Activated T-cell treated with anti-CD3 and anti-CD28 coated beads, Interleukin-2, amount 50 U/mL, for 4 hours (primary cell): ENCODE measurements at places on chromosomes 2 and 18.

- DNase-seq: no peak
Measured at GRCh38 chr18:77870199-77870598, 620.6 kb downstream of the GALR1 start.

- DNase-seq: peak; percentile 6
Measured at GRCh38 chr18:51278045-51278649, 80.7 kb upstream of the MEX3C start.

DNA sequence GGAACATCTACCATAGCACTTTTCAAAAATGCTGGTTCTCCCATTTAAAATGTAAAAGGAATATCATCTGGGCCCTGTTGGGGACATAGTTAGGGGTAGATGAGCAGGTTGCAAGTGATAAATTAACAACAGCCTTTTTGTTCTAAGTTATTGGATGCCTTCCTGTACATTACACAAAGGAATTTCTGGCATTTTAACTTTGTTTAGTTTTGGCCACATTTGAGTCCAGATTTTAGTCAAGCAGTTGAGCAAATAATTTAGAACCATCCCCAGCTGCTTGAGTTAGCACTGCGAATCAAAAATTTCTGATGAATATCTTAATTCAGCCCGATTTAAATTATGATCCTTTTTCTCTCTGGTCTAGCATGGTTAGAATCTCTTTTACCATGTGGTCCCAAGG lies 124.4 kb downstream of the TTC27 start:
- no peak for DNase-seq

DNA sequence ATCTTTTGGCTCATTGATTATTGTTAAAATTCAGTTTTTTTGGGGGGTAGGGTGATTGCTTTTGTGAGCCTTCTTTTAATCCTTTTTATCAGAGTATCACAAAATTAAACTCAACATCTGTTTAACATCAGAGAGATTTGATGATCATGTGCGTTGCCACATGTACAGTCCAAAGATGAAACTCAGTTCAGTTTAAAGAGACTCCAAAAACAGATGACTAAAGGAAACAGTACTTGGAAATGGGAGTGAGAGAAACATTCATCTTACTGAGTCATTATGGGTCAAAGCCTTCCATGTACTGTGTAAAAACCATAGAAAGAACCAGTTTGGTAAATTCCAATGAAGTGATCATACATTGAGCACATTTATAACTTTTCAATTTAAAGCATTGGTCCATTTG lies 53.0 kb downstream of the LYPD6 start:
- no peak for DNase-seq

GRCh38 chr2:187148059-187148714 lies 299.2 kb upstream of the ZSWIM2 start:
- DNase-seq: no peak

DNA sequence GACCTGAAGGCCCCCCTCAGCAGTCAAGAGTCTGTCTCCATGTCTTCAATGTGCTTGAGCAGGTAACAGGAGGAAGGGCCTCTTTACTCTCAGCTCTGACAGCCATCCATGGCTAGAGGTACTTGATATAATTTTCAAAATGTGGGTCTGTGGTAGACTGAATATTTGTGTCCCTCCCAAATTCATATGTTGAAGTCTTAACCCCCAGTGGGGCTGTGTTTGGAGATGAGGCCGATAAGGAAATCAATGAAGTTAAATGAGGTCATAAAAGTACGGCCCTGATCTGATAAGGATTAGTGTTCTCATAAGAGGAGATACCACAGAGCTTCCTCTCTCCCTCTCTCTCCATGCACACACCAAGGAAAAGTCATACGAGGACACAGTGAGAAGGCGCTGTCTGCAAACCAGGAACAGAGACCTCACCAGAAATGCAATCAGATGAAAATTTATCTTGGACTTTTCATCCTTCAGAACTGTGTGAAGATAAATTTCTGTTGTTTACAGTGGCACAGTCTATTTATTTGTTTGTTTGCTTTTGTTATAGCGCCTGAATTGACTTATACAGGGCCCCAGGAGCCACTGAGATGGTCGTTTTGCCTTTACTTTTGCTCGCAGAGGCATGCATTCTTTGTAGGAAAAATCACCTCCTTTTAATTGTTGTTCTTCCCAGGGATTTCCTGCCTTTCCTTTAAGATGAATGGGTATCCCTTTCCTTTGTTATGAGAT lies 274.8 kb upstream of the TRIB2 start:
- no peak for DNase-seq

- DNase-seq: peak; percentile 54
Measured at GRCh38 chr2:190679813-190680591, 31.1 kb downstream of the NAB1 start.

GRCh38 chr2:9992427-9993187 lies 41.1 kb downstream of the GRHL1 start:
- no peak for DNase-seq

DNA sequence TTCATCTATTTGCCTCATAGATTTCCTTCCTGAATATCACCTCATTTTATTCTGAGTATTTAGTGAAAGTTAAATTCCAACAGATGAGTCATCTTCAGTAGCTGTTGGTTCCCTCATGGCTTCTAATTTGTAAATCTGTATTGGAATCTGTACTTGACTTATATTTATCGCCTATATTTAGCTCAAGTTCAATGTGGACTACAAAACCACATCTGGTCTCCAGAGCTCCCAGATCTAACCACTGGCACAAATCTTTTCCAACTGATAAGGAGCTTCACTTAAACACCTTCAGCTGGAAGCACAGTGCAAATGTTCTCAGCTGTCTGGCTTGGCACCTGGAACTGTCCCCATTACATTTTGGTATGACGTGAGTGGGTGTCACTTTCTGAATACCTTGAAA lies 82.8 kb upstream of the DSEL start:
- no peak for DNase-seq

DNA sequence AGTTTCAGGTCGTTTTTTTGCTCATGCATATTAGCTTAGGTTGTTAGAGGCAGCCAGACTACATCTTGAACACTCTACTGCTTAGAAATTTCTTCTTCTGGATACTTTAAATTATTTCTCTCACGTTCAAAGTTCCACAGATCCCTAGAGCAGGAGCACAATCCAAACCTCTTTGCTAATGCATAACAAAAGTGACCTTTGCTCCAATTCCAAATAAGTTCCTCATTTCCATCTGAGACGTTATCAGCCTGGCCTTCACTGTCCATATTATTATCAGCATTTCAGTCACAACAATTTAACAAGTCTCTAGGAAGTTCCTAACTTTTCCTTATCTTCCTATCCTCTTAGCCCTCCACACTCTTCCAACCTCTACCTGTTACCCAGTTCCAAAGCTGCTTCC lies 50.4 kb upstream of the ERMN start:
- DNase-seq: no peak

- no peak for DNase-seq
Measured at GRCh38 chr2:67214585-67215185, 182.4 kb upstream of the ETAA1 start.

GRCh38 chr18:9683418-9684396 lies 24.4 kb upstream of the RAB31 start:
- DNase-seq: no peak

DNA sequence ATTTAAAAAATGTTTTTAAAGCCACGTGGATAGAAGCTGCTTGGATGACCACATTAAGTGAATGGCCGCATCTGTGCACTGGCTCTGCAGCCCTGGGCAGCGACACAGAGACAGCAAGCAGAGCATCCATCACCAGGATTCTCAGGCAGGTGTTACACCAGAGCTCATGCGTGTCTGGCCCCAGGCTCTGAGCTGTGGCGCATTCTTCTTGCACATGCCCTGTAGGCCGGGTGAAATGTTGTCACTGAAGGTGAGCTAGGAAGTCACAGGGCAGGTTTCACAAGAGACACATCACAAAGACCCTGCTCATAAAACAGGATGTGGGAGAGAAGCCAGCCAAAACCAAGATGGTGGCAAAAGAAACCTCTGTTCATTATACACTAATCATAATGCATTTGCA lies 8.4 kb upstream of the PXDN start:
- no peak for DNase-seq

GRCh38 chr2:26849056-26849999 lies 1.4 kb downstream of the DPYSL5 start:
- DNase-seq: peak; percentile 8

- no peak for DNase-seq
Measured at GRCh38 chr2:446963-447530, 159.2 kb upstream of the ALKAL2 start.

DNA sequence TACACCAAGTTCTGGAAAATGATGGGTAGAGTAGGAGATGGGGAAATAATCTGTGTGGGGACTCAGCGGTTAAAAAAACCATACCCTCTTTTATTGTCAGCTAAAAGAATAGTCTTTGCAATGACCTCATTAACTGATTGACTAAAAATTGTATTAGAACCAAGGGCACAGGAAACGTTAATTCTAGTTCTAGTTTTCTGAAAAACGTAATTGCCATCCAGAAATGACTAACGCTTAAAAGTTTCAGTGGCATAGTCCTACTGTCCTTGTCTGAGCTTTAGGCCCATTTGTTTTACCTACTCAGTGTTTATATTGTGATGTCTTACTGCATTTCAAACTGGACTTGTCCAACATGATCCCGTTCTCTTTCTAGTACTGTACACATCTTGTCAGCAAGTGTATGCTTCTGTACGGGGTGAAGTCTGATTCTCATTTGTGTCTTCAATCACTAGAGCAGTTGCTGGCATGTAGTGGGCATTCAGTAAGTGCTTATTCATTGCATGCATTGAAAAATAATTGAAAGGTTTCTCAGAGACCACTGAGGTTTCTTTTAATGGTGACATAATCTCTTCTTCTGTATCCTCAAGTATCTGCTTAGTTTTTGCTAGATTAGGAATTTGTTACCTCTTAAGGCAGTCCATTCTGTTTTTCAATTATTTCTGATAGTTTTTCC lies 81.5 kb downstream of the ZNF407 start:
- DNase-seq: no peak

GRCh38 chr2:140657657-140658056 lies 1473.2 kb downstream of the LRP1B start:
- DNase-seq: no peak

DNA sequence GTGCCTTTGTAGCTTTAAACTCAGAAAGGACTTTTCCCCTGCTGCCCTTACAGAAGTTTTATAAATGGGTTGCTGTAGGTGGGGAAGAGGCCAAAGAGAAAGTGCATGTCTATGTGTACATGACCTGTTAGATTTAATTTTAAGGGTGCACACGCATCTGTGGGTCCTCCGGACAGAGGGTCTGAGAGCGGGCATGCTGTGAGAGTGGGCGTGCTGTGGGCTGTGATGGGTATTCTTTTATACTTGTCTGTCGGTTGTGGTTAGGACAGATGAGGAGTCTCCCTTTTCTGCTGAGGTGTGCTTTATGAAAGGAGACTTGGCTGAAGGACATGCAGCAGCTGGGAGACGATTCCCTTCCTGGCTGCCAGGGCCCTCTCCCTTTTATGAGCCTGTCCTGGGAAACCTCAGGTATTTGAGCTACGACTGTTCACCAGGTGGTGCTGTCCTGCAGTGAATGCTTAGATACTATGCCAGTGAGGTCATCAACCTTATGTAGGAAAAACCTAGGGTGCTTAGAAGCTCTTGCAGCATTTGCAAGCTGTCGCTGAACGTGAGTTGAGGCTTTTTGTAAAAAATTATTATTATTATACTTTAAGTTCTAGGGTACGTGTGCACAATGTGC lies 67.5 kb downstream of the TANC1 start:
- no peak for DNase-seq

- no peak for DNase-seq
Measured at GRCh38 chr2:70982971-70983370, 4.5 kb downstream of the ANKRD53 start.

DNA sequence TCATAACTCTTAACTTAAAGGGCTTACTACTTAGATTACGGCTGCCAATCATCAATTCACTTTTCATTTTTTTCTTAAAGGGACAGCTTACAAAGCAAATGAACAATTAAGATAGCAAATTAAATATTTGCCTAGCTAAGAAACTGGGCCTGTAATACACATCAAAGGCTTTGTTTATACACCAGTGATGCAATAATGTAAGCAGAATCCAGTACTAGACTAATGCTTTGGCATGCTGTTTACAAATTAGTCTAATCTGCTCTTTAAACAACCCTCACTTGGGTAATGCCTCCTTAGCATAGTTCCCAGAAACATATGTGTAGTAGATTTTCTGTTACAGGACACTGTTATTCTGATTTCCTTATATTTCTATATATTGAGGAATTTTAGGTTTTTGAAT lies 105.8 kb downstream of the ARHGAP28 start:
- DNase-seq: no peak

DNA sequence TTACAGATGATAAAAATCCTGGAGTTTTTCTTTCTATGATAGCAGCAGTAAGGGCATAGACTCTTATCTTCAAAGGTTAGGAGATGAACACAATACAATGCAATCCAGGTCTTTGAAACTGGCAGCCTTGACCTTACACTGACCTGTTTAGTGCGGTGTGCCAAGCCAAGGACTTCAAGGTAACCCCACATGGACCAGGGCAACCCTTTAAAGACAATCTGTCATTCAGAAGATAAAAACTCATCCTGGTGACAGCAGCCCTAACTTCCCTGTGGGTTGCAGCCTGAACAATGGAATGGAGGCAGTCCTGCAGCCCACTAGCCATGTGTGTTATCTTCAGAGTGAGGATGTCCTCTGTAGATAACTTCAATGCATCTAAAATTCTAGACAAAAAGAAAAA lies 78.1 kb downstream of the RTTN start:
- no peak for DNase-seq

GRCh38 chr2:58560531-58560930 lies 319.4 kb upstream of the FANCL start:
- DNase-seq: no peak

- no peak for DNase-seq
Measured at GRCh38 chr18:10081492-10081891, 167.7 kb downstream of the VAPA start.

DNA sequence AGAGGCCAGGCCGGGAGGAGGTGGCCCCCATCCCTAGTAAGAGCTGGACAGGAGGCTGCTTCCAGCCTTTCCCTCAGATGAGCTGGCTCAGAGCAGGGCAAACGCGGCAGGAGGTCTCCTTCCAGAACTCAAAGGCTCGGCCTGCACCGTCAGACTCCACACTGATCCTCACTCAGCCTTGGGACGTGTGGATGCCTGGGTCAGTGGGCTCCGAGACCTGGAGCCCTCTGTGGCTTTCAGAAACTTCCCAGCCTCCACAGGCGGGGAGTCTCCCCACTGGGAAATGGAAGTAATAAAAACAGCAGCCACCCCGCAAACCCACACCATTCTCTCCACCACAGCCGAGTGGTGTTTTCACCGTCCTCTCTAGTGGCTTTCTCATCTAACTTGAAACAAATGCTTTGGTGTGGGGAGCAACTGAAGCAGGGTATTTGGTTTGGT lies 54.3 kb downstream of the INPP5D start:
- DNase-seq: no peak

DNA sequence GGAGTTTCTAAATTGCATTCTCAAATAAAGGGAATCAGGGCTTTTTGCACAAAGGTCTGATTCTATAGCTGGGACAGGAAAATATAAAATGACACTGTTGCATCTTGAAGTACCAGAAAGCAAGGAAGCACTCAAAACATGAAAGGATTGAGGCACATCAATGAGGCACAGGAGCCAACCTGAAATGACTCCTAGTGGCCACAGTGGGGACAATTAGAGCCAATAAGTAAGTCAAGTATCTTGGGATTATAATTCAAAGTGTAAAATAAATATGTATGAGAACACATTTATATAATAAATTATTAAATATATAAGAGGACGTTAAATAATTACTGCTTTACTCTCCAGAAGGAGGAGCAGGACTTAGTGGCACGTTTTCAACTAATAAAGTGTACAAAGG lies 1259.5 kb upstream of the CDH2 start:
- no peak for DNase-seq

- DNase-seq: no peak
Measured at GRCh38 chr18:75727456-75727855, 300.0 kb upstream of the SMIM21 start.
